Heart left ventricle (tissue), 16 donors: ENCODE measurements at places on chromosomes 7 and 10.
A peak's percentile ranks its signal among the peaks of the same experiment; 100 is the strongest.

DNA sequence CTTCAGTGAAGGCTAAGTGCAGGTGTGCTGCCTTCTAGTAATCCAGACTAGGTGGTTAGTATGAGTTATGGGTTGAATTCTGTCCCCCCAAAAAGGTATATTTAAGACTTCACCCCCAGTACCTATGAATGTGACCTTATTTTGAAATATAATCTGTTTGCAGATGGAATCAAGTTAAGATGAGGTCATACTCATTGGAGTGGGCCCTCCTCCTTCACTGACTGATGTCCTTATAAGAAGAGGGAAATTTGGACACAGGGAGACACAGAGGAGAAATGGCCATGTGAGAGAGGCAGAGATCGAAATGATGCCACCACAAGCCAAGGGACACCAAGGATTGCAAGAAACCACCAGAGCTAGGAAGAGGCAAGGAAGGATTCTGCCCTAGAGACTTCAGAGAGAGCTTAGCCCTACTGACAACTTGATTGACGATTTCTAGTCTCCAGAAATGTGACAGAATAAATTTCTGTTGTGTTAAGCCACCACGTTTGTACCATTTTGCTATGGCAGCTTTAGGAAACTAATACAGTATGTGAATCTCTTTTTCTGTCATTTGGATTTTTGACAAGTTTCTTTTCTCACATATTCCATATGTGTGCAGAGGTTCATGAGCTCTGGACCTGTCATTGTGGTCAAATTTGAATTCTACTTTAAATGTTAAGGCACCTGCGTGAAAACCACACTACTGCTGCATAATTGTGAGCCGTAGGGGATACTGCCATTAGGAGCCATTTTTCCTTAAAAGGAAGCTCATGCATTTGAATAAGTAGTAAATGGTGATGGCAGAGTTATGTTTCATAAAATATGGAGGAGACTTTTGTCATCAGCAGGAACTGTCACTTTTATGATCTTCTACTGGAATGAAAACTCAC lies 2.6 kb upstream of the RPA3 start:
- no peak for DNase-seq

DNA sequence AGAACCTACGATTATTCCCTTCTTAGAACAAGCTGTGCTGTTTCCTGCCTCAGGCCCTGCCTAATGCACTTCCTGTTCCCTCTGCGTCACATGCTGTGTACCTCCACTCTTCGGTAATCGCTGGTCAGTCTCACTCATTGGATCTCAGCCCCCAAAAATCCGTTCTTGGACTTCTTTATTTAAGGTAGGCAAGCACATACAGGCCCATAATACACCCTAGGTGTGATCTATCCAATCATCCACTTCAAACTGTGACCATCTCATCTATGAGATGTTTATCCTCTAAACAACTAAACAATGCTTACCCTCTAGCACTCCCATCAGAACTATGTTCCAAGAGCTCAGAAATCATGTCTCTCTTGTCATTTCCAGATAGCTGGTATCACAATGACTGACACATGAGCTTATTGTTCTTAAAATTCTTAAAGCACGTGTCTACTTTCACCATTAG lies 83.9 kb downstream of the CADPS2 start:
- DNase-seq = peak; percentile 44

GRCh38 chr10:48317321-48317990 lies 11.0 kb downstream of the MAPK8 start:
- DNase-seq = no peak

DNA sequence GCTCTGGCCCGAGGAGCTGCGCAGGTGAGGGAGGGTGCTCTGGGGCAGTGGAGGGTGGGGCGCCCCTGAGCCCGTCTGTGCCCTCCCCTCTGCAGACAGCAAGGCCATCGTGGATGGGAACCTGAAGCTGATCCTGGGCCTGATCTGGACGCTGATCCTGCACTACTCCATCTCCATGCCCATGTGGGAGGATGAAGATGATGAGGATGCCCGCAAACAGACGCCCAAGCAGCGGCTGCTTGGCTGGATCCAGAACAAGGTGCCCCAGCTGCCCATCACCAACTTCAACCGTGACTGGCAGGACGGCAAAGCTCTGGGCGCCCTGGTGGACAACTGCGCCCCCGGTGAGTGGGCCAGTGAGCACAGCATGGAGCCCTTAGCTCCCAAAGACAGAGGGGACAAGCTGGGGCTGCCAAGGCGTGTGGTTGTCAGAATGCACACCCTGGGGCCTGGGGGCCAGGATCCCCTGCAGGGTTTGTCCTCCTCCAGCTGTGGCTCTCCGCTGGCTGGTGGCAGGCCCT lies 5.1 kb downstream of the FLNC start:
- DNase-seq = no peak

GRCh38 chr10:125151553-125152449 lies 8.6 kb downstream of the CTBP2 start:
- no peak for DNase-seq
